Effector CD8-positive, alpha-beta T cell (primary cell): ENCODE measurements at places on chromosomes 7 and 10.

DNA sequence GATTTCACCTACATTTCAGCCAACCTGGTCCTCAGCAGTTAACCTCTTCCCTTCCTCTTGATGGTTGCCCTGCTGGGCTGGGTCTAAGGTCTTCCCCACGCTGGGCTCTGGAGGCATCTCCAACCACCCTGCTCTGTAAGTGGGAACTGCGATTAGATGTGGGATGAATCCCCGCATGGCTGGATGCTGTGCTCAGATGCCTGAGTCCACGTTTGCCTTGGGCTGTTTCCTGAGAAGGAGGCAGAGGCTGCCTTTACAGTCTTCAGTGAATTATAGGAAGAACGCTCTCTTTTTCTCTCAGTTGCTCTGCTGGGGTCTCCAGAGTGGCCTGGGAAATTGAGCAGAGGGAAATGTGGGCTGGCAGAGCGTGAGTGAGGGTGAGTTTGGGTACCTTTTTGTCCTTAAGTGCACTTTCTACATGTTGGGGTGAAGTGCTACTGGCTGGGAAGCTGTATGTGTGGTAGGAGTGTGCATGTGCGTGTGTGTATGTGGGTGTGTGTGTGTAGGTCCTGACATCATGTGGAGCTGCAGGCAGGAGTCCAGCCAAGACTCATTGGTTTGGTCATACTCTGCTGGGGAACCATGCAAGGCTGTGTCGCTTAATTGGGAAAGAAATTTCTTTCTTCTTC, 1.5 kb downstream of the GIMAP8 start:
- no peak for DNase-seq

GRCh38 chr10:47318706-47319105, 3.5 kb upstream of the GDF2 start:
- DNase-seq: no peak

DNA sequence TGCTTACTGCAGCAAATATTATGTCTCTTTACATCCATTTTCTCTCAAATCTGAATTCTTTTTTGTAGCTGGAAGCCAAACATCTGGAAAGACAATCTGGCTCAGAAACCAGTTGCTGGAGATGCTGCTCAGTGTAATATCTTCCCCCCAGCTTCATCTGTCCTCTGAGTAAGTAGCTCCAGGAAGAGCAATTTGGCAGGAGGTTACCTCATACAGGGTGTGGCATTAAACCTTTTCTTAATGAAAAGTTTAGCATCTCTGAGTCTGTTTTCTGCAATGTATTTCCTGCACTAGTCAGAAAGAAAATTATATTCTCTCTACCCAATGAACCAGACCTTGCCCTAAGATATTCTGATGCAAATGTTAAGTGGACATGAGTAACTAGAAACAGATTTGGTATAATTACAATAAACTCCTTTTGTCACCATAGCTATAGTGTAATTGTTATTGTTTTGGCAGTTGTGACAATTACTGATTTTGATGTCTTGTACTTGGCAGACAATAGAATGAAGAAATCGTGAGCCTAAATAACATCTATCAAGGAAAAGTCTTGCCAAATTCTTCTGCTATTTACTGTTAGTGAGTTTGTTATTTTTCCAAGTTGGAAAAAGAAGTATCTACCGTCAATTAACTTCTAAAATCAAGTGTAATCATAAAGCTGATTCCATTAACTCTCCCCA, 123.3 kb downstream of the WDFY4 start:
- DNase-seq: no peak

GRCh38 chr10:7426349-7426748, 15.5 kb upstream of the SFMBT2 start:
- no peak for DNase-seq

DNA sequence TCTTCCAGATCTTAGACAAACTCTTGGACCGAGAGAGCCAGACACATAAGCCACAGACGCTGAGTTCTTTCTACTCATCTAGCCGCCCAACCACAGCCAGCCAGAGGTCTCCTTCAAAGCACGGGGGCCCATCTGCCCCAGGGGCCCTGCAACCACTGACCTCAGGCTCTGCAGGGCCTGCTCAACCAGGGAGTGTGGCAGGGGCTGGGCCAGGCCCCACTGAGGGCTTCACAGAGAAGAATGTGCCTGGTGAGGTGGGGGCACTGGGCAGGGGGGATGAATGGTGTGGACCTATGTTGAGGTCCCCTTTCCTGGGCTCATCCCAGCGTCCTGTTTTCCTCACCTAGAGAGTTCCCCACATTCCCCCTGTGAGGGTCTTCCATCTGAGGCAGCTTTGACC, 11.4 kb downstream of the ZSWIM8 start:
- no peak for DNase-seq

GRCh38 chr10:12513003-12513365, 163.6 kb downstream of the CAMK1D start:
- no peak for DNase-seq

- no peak for DNase-seq
Observed at GRCh38 chr10:132712291-132712690, 73.7 kb downstream of the NKX6-2 start.

- no peak for DNase-seq
Observed at GRCh38 chr10:85224366-85224940, 896.1 kb downstream of the CCSER2 start.

GRCh38 chr10:29618341-29619171, 16.2 kb downstream of the SVIL start:
- DNase-seq: no peak

GRCh38 chr10:25869067-25869591, 64.9 kb upstream of the MYO3A start:
- DNase-seq: no peak

DNA sequence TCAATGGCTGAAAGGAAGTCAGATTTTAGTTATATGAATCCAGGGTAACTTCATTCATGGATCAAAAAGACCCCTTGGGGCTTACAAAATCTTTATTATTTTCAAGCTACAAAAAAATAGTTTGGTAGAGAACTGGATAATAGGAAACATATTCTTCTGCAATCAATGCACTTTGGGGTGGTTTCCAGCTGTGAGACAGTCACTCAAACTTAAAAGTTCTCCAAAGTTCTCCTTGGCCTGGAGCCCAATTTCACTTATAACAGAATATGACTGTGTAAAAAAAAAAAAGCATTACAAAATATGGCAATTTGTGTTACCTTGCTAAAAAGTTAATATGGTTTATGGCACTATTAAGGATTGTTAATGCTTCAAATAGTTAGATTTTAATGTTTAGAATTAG, 255.5 kb downstream of the AGMO start:
- DNase-seq: no peak

DNA sequence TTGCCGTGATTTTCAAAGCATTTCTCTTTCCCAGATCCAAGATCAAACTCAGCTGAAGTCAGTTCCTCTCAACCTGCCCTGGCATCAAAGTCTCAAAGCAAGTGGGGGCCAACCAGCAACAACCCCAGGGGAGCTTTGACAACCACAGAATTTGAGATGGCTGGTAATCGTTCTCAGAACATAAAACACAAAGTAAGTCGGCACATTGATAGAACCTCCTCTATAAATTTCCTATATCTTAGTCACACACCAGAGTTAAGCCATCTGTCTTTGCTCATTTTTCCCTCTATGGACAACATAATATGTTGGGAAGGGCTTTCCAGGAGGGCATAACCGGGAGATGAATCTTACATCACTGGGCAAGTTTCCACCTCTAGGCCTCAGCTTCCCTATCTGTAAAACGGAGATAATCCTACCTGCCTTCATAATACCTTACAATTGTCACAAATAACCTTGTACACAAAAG, 1.2 kb upstream of the DNAJC9 start:
- DNase-seq: no peak

DNA sequence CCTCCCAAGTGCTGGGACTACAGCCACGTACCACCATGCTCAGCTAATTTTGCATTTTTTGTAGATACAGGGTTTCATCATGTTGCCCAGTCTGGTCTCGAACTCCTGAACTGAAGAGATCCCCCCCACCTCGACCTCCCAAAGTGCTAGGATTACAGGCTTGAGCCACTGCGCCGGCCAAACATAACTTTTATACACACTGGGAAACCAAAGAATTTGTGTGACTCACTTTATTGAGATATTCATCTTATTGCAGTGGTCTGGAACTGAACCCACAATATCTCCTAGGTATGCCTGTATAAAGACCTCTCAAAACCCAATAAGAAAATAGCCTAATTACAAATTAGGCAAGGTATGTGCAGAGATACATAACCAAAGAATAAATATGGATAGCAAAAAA, 182.6 kb upstream of the FEZF1 start:
- DNase-seq: no peak

- DNase-seq: no peak
Observed at GRCh38 chr10:13311177-13311575, 11.3 kb upstream of the PHYH start.

DNA sequence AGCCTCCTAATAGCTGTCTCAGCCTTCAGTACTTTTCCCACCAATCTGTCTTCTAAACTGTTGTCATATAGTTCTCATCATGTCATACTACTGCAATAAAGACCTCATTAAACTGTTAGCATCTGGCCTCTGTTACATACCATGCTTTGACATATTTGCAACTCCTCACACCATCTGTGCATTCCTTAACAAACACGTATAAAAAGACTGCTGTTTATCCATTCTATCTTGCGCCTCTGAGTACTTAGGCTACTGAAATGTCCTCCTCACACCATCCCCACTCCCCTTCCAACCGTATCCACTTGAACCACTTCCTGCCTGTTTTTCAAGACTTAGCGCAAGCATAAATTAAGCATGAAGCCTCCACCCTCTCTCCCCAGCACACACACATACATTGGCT, 41.6 kb downstream of the SLC16A9 start:
- DNase-seq: no peak

DNA sequence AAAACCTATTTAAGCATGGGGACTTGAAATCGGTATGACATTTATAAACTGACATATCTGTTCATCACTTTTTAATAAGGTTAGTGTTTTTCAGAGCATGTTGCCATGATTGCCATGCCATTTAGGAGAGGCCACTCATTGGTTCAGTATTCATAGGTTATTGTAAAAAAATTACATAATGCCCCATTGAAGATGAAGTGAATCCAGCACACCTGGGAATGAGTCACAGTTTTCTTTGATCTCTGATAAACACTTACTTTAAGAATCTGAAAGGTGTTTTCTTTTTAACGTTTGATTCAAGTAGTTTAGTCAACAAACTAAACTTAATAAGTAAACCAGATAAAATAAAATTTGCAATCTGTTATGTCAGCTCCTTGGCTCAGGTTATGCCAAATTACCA, 278.3 kb downstream of the ARL4A start:
- no peak for DNase-seq

- DNase-seq: no peak
Observed at GRCh38 chr7:149489391-149490024, 8.1 kb downstream of the ZNF746 start.

GRCh38 chr7:75995052-75995471, 667 bp upstream of the TMEM120A start:
- no peak for DNase-seq

- DNase-seq: no peak
Observed at GRCh38 chr7:138074540-138074939, 1.7 kb upstream of the AKR1D1 start.

DNA sequence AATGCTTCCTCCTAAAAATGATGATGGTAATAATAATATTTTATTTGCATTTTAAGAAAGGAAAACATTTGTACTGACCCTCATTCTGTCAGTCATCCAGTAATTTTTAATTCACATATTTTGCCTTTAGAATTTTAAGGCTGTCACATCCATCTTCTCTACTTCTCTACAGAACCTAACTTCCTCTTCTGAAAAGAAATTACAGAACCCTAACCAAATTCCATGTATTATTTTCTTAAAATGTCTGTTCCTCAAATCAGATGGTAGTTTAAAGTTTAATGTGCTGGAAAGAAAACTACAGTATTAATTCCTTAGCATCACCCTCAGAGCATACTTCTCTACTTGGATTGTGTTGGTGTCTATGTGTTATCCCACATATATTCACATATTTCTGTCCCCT, 9.0 kb downstream of the PIK3CG start:
- DNase-seq: no peak

GRCh38 chr7:95971716-95972115, 199.4 kb downstream of the DYNC1I1 start:
- DNase-seq: no peak

- no peak for DNase-seq
Observed at GRCh38 chr10:116000151-116000842, 272.7 kb downstream of the GFRA1 start.

- no peak for DNase-seq
Observed at GRCh38 chr7:41133690-41134299, 569.1 kb downstream of the INHBA start.

DNA sequence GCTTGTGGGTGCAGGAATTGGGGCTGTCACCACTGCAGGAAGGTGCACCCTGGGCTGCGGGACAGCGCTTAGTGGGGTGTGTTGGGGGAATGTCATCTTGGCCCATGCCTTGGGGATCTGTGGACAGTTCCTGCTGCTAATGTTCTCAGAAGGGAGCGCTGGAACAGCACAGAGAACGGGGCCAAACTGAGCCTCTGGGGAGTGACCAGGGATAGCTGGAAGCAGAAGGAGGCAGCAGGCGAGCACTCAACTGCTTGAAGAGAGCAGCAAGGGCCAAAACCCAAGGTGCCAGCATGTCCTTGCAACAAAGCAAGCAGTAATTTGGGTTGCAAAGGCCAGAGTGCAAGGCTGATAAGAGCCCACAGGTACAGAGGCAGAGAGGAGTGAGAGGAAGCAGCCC, 31.3 kb upstream of the WDFY4 start:
- DNase-seq: no peak

GRCh38 chr10:70984986-70985722, 96.8 kb upstream of the PCBD1 start:
- no peak for DNase-seq

DNA sequence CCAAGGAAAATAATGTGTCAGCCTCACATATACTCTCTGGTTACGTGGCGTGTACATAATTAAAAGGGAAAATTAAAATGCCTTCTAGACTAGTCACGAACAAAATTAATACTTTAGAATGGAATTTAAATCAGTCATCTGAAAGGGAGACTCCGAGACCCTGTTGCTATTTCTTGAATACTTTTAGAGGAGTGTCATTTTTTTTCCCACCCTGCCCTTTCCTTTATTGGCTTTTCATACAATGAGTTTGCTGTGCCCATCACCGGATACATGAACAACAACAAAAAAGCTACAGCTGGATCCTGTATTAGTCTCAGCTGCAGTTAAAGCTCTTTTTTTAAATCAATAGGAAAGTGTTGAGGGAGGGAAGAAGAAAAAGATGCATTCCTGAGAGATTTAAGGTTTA, 20.1 kb downstream of the CYTH3 start:
- DNase-seq: no peak

GRCh38 chr7:129222064-129222463, 2.8 kb upstream of the AHCYL2 start:
- DNase-seq: no peak

- DNase-seq: no peak
Observed at GRCh38 chr10:97131181-97131628, 54.6 kb downstream of the SLIT1 start.

- DNase-seq: no peak
Observed at GRCh38 chr7:1262441-1262840, 29.8 kb downstream of the UNCX start.

DNA sequence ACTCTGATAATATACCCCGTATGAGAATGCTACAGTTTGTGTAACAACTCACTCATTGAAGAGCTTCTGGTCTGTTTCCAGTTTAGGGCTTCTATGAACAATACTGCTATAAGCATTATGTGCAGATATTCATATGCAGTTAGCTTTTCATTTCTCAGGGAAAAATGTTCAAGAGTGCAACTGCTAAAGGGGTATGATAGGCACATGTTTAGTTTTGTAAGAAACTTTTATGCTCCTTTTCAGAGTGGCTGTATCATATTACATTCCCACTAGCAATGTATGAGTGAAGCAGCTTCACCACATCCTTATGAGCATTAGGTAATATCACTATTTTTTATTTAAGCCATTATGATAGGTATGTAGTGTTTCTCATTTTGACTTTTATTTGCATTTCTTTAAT, 182.6 kb upstream of the CXCL12 start:
- DNase-seq: no peak

GRCh38 chr7:104886651-104887050, 127.4 kb upstream of the KMT2E start:
- no peak for DNase-seq
